Activated CD4-positive, alpha-beta memory T cell treated with anti-CD3 and anti-CD28 coated beads for 36 hours (primary cell): ENCODE measurements at places on chromosomes 12 and 14. TPM values are rescaled to one million over a fixed set of nuclear protein-coding genes. Genes with fewer than 3 reads are reported as not detected.

GRCh38 chr12:108962256-108962655 is 58.6 kb downstream of the SVOP start:
- no peak for DNase-seq

GRCh38 chr14:23663127-23663526 is 27.0 kb downstream of the DHRS2 start:
- no peak for DNase-seq

DNA sequence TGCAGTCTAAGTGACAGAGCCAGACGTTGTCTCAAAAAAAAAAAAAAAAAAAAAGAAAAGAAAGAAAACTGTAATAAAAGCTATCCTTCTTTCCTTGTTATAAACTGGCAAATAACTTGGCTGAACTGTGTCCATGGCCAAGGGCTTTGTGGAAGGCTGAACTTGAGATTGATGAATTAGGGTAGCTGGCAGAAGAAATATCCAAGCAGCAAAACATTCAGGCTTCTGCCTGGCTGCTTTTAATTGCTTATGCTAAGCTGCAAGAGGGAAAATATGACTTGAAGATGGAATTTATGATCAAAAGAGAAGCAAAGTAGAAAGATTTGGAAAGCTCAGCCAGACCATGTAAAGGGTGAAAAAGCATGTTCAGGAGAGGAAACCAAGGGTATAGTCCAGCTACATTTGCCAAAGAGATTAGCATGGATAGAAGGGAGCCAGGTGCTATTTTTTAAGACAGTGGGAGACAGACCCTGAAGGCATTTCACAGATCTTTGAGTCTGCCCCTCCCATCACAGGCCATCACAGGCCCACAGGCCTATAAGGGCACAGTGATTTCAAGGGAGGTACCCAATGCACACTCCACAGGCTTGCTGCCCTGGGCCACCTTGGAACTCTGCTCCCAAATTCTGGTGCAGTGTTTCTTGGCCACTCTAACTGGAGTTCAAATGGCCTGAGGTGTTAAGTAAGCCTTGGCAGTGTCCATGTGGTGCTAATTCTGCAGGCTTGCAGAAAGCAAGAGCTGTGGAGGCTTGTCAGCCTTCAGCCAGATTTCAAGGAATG is 226.0 kb downstream of the AEBP2 start:
- DNase-seq: no peak

- peak; percentile 80 for DNase-seq
Measured at GRCh38 chr12:110780448-110780847, 37.8 kb upstream of the PPP1CC start.

OVCH1 gene
- total RNA-seq: not detected
